Activated CD8-positive, alpha-beta memory T cell treated with anti-CD3 and anti-CD28 coated beads for 1 hour (primary cell): ENCODE measurements at places on chromosomes 4 and X.

- no peak for DNase-seq
Observed at GRCh38 chr4:169225058-169225751, 45.6 kb downstream of the SH3RF1 start.

DNA sequence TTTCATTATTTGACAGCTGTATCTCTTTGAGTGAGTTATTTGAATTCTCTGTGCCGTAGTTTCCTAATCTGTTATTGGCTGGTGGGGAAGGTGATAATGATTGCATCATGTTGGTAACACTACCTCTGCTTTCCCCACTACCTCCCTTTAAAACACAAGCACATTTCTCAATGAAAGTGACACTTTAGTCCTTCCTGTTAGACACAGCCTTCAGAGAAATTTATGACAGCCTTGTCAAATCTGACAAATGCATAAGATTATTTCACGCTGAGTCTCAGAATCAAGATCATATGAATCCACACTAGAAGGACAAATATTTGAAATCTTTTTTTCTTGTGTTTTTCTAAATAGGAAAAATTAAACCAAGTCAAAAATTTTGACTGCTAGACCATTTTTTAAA, 896.1 kb downstream of the CENPC start:
- no peak for DNase-seq

DNA sequence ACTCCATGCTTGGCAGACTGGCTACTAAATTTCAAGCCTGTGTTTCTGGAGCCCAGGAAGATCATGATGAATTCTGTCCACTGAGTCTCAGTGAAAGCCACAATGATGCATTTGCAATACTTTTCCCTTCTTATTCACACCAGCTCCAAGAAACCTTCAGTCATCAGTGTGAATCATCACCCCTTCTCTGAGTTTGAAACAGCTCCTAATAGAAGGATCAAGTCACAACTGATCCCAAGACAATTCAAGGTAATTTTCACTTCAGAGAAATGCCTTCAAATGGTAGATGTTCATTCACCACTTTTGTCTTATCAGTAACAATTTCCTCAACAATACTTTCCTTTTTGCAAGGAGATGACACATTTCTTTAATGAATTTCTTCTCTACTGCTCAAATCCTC, 257.4 kb downstream of the NLGN4X start:
- DNase-seq, result no peak

- peak; percentile 5 for DNase-seq
Observed at GRCh38 chr4:173013232-173013930, 155.2 kb upstream of the GALNT7 start.

- DNase-seq, result no peak
Observed at GRCh38 chr4:117400039-117400835, 314.9 kb upstream of the TRAM1L1 start.

GRCh38 chr4:150582146-150582872, at the start of gene MAB21L2:
TSS of gene MAB21L2 (plus strand) at chr4:150582151. CDS start at chr4:150583030, 879 bp downstream.
- no peak for DNase-seq

- no peak for DNase-seq
Observed at GRCh38 chr4:99180382-99181070, 36.4 kb upstream of the ADH4 start.

DNA sequence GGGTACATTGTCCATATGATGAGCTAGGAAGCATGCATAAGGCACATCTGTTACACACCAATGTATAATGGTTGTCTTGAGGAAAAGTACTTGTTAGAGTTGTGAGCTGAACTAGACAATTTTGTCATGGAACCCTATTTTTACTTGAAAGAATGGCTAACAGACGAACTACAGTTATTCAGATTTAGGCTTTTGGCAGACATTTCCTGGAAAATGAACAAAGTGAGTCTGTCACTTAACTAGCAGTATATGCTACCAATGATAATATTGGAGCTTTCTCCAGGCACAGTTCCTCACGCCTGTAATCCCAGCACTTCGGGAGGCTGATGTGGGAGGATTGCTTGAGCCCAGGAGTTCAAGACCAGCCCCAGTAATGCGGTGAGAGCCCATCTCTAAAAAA, 61.9 kb upstream of the SLC25A43 start:
- no peak for DNase-seq

DNA sequence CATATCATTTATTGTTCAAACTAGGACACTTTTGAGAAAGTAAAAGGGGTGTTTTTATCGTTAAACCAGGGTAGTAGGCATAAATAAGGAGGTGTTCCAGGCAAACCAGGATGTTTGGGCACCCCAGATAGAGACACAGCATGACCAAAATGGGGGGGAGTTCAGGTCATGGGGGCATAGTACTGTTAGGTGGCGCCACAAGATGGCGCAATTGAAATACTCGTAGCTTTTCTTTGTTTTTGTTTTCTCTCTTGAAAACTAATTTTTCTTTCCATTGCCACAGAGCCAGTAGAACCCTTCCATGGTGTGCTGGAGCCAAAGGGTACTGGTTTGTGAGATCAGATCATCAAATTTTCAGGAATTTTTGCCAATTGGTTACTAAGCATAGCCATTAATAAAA, 283.4 kb downstream of the BCOR start:
- DNase-seq, result peak; percentile 11

- no peak for DNase-seq
Observed at GRCh38 chrX:128518508-128518907, 466.3 kb upstream of the ACTRT1 start.

GRCh38 chr4:100519205-100519604, 1.4 kb upstream of the EMCN start:
- no peak for DNase-seq

DNA sequence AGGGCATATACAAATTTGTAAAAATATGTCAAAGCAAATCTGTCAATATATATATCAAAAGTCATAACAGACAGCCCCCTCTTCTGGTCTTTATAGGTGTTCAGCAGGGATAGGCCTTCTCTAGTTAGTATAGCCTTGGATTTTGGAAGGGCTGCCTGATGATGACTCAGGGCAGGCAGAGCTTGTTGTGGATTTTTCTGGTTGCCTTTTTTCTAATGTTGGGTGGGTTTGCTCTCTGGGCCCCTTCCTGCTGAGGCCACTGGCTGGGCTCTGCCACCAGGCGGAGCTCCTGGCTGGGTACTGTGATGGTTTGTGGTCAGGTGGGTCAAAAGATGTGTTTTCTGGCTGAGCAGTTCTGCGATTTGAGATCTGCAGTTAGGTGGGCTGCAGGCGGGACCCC, 294.2 kb downstream of the GRIA2 start:
- no peak for DNase-seq

GRCh38 chr4:172758586-172759340, 409.8 kb upstream of the GALNT7 start:
- no peak for DNase-seq

- no peak for DNase-seq
Observed at GRCh38 chr4:74158466-74159142, 686 bp downstream of the MTHFD2L start.

DNA sequence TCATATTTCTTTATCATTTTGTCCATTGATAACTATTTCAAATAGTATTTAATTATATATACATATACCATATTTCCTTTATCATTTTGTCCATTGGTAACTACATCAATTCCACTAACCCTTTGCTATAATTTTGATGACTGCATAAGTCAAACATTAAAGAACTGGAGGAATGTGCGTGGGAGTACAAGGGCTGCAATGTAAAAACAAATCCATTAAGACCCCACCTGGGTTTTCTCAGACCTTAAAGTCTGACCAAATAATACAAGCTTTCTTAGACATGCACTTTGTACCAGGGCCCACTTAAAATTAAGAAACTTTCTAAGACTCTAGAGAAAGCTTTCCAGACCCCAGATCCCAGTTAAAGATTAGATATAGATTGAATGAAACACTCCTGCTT, 1622.4 kb upstream of the PCDH10 start:
- DNase-seq, result no peak

DNA sequence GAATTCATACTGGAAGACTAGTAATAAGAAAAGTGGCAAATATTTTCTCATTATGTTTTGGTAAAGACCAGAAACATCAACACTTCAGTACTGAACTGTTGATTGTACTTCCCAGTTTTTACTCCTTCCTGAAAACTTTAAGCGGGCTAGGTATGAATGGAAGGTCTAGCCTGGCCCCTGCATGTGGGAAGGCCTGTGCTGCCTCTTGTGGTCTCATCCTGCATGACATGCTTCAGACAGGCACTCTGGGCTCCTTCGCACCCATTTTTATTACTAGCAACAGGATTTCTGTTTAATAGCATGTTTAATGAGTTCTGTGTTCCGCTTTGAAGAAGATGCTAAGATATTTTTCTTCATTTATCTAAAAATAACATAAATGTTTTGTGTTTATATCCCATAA, 279.1 kb downstream of the ANK2 start:
- DNase-seq, result no peak

- DNase-seq, result no peak
Observed at GRCh38 chrX:149060921-149061320, 444.2 kb downstream of the IDS start.

DNA sequence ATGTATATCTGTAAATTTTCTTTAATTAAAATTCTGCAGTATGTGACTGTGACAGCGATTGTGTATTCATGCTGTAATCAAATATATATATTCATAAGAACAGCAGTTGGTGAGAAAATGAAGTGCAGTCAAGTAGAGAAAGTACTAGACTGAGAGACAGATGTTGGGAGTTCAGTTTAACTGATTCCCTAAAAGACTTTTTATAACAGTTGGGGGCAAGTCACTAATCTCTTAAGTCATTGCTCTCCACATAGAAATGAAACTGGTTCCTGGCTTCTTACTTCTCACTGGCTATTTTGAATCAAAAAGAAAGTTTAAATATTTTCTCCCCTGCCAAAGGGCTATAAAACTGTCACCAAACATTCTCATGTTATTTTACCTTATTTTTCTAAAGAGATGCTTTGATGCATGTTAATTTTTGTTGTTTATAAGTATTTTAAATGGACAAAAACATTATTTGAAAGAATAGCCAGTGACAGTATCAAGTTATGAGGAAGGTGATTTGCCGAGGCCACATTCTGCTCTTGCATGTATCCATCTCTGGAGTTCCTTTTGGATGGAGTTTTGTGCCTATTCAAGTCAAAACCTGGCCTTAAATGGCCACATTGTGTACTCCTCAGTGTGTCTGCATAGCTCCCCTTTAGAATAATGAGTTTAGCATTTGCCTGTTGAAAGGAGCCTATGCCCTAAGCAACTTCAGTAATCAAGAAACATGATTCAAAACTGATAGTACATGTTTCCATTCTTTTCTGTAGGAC, 30.8 kb downstream of the EXOC1 start:
- no peak for DNase-seq

- DNase-seq, result no peak
Observed at GRCh38 chr4:75016472-75016871, 83.6 kb downstream of the PARM1 start.

GRCh38 chrX:123475068-123475724, 257.7 kb downstream of the THOC2 start:
- no peak for DNase-seq

- DNase-seq, result no peak
Observed at GRCh38 chrX:70455366-70456202, 10.9 kb downstream of the DLG3 start.

DNA sequence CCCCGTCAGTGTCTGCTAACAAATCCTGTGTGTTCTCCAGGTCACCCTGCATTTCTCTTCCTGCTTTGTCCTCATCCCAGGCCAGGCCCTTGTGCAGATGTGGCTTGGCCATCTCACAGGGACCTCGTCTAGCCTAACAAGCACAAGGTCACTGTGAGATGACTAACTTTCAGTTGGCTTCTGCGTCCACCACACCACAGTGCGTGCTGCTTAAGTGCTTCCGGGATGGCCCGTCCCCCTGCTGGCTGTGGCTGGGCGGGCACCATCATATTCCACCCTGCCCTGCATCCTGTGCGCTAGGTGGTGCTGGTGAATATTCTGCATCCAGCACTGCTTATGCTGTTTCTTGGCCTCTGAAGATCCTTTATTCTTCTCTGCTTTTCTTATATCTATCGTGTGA, 33.8 kb downstream of the RBBP7 start:
- no peak for DNase-seq

GRCh38 chr4:181008164-181008563, 1235.0 kb upstream of the TENM3 start:
- DNase-seq, result no peak

DNA sequence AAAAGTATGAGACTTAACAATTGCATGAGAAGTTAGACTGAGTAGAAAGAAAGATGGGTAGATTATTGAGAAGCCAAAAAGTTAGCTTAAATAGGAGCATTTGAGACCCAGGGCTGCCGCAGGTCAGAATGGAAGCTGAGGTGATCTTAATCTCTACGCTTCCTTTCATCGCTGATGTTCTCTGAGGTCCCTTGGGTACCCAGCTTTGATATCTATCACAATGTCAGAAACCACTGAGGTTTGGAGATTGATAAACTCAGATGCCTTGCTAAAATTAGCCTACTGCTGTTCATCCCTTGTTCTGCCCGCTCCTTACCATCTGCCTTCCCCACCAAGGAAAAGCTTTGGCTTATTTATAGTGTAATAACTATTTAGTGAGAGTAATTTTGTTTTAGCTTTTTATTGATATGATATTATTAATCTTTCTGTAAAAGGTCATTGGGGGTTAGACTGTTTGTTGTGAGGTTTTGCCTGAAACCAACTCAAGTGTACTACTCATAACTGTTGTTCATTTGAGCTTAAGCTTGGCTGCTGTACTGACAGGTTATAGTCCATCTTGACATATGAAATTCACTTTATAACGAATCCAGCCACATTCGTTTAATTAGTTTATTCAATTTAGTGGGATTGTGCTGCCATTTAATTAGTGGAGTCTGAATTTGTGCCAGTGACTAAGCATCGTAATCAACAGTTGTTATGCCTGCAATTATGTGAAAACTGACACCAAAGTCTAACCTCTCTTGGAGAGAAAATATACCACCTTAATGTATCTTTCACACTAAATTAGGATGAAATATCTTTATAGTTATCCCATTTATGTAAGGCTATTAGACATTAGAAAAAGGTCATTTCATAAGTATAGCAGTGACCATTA, 15.1 kb downstream of the MCUB start:
- DNase-seq, result no peak

DNA sequence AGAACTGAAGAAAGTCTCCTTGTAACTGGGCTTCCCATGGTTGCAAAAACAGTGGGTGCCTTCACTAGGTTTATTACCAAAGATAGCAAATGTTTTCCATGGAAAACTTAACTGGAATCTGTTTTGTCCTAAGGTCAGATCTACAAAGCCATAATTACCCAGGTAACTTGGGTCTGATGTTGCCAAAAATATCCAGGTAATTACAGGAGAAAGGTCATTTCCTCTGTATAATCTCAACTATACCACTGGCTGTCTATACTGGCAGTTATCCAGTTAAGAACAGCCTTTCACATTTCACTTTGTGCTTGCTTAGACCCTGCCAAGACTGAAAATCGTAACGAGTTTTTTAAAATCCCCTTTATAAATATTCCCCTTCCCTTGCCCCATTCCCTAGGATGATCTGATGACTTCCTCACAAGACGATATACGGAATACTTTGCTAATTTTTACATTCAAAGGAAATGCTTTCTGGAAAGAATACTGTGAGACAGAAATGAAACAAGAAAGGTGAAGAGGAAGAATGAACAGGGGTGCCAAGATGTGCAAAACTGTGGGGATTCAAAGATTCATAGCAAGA, 105.5 kb downstream of the MAML3 start:
- no peak for DNase-seq

DNA sequence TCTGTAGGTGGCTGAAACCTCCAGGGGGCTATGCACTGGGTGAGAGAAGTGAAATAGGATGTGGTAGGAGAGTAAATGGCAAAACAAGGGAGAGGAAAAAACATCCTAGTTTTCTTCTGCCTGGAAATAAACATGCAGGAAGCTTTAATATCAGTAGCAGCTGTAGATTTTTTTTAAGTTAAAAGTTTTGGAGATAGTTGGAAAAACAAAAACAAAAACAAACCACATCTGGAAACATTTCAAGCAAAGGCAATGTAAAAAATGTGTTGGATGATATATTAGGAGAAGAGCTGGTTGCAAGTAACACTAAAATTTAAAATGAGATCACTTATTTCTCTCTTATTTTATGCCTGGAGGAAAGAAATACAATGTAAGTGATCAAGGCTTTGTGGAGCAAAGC, 388.0 kb downstream of the SPRY1 start:
- no peak for DNase-seq
